Esophagus muscularis mucosa (tissue), 4 donors: ENCODE measurements at places on chromosomes 3 and 15.

DNA sequence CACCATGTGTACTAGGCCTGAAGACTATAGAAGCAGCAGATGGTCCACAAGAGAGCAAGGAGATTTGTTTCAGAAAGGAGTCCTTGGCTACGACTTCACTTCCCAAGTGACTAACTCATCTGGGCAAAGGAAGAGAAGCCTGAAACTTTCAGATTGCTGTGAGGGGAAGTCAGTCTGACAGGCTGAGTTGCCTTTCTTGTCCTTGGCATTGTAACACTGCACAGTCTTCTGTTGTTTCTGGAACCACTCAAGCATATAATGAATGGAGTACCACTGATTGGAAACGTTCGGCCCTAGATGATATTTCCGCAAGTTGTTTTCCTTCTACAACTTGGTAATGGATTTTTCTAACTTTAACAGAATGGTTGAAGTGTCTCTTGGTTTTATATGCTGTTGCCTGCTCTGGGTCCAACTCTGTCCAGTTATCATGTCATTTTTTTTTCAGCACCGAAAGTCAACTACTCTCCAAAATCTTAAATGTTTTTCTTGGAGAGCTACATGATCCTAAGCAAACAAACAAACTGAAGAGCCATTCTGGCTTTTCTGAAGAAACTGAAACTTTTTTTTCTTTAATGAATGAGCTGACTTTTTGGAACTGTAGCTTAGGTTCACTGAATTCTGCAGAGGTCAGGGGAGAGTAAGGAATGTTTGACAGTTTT, 685.7 kb downstream of the MECOM start:
- no peak for DNase-seq

- DNase-seq: no peak
Observed at GRCh38 chr3:169008776-169009358, 654.6 kb downstream of the MECOM start.

GRCh38 chr3:158539414-158540014, 31.5 kb upstream of the MLF1 start:
- DNase-seq: no peak

GRCh38 chr15:53880357-53880756, 97.9 kb upstream of the UNC13C start:
- DNase-seq: no peak

DNA sequence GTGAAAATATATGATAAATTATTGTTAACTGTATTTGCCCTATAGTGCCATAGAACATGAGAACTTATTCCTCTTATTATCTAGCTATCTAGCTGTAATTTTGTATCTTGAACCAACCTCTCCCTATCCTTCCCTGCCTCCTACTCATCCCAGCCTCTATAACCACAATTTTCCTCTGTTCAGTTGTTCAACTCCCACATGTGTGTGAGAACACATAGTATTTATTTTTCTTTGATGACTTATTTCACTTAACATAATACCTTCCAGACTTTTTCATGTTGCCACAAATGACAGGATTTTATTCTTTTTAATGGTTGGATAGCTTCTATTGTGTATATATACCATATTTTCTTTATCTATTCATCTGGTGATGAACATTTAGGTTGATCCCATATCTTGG, 85.4 kb upstream of the SUCLG2 start:
- DNase-seq: no peak

GRCh38 chr3:123385981-123386380, 62.9 kb downstream of the ADCY5 start:
- DNase-seq: no peak

DNA sequence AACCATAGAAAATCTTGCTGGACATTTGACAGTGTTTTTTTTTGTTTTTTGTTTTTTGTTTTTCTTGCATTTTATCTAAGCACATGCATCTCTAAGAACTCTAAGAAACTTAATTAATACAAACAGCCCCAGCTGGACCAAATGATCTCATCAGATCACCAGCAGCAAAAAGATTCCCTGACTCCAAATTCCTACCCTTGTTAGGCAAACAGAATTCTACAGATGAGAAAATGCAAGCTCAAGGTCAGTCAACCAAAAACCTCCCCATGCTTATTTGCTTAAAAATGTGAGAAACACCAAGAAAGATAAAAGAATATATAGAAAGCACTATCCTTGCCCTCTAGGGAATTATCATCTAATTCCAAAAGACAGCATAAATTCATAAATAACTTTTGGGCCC, 65.4 kb downstream of the FOXP1 start:
- DNase-seq: no peak

DNA sequence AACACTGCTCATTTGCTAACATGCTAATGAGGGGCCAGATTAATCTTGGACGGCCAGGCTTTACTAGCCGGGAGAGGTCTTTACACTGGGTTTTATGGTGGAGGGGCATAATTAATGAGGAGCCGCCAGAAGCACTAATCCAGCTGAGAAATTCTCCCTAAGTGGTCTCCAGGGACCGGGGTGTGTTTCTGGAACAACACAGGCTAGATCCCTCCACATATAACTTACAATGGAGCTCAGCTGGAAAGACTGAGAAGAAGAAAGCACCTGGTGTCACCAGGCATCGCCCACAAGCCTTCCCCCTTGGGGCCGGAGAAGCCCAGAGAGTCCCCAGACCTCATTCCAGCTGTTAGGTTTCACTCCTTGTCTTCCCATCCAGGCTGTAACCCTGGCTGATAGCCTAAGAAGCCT, 127.5 kb downstream of the MEGF11 start:
- DNase-seq: no peak

- no peak for DNase-seq
Observed at GRCh38 chr3:138457863-138458735, 23.7 kb downstream of the ESYT3 start.

- no peak for DNase-seq
Observed at GRCh38 chr3:32126305-32127015, 20.0 kb downstream of the GPD1L start.

DNA sequence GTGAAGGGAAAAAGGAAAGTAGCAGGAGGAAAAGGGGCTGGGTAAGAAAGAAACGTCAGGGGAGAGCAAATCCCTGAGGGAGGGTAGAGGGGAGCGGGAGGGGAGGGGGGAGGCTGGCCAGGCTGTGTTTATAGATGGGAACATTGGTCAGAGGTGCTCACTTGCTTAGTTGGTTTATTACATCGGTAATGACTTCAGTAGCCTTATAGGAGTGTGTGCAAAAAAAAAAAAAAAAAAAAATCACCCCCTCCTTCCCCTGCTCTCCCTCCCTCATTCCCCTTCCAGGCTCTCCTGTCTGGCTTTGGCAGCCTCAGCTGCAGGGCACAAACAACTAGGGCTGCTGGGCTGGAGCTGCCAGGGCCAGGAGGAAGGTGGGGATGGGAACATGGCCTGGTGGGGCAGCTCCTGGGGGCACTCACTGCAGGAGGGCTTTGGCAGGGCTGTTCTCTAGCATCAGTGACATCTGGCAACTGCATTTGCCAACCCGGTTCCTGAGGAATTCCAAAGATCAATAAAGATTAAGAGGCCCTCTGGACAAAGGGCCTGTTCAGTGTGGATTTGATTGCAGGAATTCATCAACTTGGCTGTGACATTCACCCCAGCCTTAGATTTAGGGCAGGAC, 334.5 kb upstream of the FRG2C start:
- no peak for DNase-seq

DNA sequence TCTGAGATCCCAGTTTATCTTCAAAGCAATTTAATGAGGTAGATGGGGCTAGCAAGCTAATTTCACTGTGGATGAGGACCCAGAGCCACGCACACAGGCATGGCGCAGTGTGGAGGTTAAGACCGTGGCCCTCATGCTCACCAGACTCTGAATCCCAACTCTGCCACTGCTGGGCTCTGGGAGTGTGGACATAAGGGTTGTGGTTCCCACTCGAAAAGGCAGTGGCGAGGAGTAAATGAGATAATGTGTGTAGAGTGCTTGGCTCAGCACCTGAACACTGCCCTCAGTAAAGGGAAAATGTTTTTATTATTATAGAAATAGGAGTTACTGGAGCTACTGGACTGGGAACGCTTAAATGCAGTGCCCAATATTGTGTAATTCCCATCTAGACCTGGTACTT, 243.5 kb upstream of the TPM1 start:
- DNase-seq: no peak

DNA sequence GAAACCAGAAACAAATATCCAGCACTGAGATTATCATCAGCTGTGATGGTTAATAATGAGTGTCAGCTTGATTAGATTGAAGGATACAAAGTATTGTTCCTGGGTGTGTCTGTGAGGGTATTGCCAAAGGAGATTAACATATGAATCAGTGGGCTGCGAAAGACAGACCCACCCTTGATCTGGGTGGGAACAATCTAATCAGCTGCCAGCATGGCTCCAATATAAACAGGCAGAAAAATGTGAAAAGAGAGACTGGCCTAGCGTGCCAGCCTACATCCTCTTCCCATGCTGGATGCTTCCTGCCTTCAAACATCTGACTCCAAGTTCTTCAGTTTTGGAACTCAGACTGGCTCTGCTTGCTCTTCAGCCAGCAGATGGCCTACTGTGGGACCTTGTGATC, 869.5 kb downstream of the SI start:
- no peak for DNase-seq

- no peak for DNase-seq
Observed at GRCh38 chr3:117278424-117279190, 569.0 kb downstream of the TUSC7 start.

GRCh38 chr3:44981751-44982150, 5.7 kb downstream of the EXOSC7 start:
- no peak for DNase-seq

GRCh38 chr3:119219069-119219468, 21.6 kb downstream of the B4GALT4 start:
- no peak for DNase-seq

GRCh38 chr3:188239035-188239434, 85.1 kb downstream of the LPP start:
- DNase-seq: no peak

DNA sequence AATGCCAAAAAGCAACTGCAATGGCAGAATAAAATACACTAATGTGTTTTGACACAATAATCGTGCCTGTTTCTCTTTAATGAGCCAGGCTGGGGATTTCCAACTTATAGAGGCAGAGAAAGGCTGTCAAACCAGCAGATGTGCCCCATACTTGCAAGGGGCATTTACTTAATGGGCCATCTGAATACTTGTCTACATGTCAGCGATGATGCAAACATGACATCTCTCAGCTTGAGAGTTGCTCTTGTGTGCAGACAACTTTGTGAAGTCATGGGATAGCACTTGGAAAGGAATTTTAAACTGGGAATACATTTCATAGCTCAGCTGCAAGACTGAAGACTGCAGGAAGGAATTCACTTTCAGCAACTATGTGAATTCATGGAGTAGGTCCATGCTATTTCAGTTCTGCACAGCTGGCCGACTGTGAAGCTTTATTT, 127.4 kb upstream of the ADAMTS9 start:
- DNase-seq: no peak

- no peak for DNase-seq
Observed at GRCh38 chr3:154759966-154760365, 320.2 kb upstream of the MME start.

DNA sequence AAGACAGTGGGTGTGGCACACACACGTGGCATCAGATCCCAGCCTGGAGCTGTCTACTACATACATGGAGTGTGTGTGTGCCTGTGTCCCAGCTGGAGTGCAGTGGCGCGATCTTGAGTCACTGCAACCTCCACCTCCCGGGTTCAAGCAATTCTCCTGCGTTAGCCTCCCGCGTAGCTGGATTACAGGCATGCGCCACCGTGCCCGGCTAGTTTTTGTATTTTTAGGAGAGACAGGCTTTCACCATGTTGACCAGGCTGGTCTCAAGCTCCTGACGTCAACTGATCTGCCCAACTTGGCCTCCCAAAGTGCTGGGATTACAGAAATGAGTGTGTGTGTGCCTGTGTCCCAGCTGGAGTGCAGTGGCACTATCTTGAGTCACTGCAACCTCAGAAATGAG, 108.8 kb downstream of the IL12A start:
- no peak for DNase-seq

DNA sequence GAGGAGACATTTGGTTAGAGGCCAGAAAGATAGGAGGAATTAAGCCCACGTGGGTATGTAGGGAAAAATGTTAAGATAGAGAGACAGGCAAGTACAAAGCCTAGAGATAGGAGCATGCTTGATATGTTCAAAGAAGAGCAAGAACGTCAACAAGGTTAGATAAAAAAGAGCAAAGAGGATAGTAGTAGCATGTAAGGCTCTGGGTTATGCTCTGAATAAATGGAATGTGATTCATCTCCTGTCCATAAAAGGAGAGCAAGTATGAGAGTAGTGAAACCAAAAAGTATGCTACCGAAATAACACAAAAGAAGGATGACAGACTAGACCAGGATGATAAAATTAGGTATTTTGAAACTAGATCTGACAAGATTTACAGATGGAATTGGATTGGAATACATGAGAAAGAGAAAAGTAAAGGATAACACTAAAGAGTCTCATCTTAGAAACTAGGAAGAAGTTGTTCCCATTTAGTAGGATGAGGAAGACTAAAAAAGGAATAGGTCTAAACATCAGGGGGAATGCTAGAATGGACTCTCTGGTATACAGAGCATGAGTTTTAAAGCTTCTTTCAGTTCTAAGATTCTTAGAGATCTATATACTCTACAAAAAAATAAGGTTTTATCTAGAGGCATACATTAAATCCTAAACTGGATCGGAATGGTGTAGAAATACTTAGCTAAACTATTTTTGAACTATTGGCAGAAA, 59.1 kb downstream of the TRPM7 start:
- no peak for DNase-seq

- peak; percentile 80 for DNase-seq
Observed at GRCh38 chr3:38334142-38335055, 12.2 kb upstream of the XYLB start.

DNA sequence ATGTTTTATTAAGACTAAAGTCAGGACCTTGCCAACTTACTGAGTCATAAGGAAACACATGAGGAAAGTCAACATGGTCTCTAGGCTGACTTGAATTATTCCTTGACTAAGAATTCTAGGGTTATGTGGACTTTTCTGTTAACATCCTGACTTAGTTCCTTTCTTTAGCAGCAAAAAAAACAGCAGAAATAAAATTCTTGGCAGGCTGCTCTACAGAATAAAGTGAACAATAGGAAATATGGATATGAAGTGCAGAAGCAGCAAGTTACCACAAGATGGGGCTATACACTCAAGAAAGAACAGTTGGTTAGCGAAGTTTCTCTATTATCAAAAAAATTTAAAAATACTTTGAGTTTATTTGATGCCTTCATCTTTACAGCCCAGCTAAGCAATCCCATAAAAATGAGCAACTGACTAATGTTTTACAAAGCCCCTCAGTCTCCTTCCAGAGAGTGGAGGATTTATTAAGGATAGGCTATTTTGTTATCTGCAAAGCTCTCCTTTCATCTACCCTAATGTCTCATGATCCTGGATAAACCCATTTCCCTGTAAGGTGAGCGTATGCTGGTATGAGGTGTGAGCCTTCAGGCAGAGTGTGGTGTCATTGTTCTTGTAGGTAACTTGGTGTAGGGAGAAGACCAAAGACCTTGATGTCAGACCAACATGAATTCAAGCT, 23.1 kb upstream of the MCCC1 start:
- DNase-seq: no peak

DNA sequence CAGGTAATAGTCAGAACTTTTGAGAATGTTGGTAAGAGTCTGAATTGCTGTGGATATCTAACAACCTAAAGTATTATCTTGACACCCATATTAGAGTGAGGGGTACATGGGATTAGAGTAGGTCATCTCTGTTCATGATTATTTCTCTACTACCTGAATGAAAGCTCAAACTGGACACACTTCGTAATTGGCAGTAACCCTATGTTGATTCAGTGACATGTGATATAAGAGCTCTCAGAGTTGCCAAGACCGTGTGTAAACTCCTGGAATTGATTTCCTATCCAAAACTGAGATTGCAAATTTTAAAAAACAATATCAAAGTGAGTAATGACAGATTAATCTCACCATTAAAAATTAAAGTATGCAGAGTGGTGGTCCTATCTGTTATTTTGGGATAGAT, 214.8 kb upstream of the ARHGEF26 start:
- no peak for DNase-seq
